T-helper 2 cell treated with Interferon-gamma antibody and Interleukin-4, amounts not matched to agents 100 ng/mL and 5 ng/mL, for 36 hours (primary cell): ENCODE measurements at places on chromosomes 1 and 21. TPM values are rescaled to one million over a fixed set of nuclear protein-coding genes. Genes with fewer than 3 reads are reported as not detected.

The RAD54L gene
- total RNA-seq = 47.1 and 50.3 TPM in 2 replicates

The SPRR4 gene
- total RNA-seq = not detected in 2 replicates

The SNX7 gene
- not detected in 2 replicates for total RNA-seq

The TMPRSS15 gene
- not detected in 2 replicates for total RNA-seq

The CD1E gene
- total RNA-seq = not detected in 2 replicates

The COL11A1 gene
- not detected in 2 replicates for total RNA-seq

The SELL gene
- total RNA-seq = 517 and 529 TPM in 2 replicates

The TPM3 gene
- 797 and 820 TPM in 2 replicates for total RNA-seq

The TNNI3K gene
- total RNA-seq = not detected in 2 replicates

The S100B gene
- 0.20 TPM in 1 of 2 replicates, not detected in the other for total RNA-seq

The CD53 gene
- total RNA-seq = 437 and 443 TPM in 2 replicates

The UTS2 gene
- not detected in 2 replicates for total RNA-seq

The LCE1E gene
- total RNA-seq = not detected in 2 replicates

The ARHGEF19 gene
- 9.5 and 10.1 TPM in 2 replicates for total RNA-seq

The TSPEAR gene
- total RNA-seq = not detected in 2 replicates

The TTC13 gene
- 29.1 and 30.1 TPM in 2 replicates for total RNA-seq
